Hematopoietic multipotent progenitor cell treated with erythropoietin and hydrocortisone succinate and interleukin-3 and kit ligand, for 6 days (in vitro differentiated cells): ENCODE measurements at places on chromosomes 12 and 14.

DNA sequence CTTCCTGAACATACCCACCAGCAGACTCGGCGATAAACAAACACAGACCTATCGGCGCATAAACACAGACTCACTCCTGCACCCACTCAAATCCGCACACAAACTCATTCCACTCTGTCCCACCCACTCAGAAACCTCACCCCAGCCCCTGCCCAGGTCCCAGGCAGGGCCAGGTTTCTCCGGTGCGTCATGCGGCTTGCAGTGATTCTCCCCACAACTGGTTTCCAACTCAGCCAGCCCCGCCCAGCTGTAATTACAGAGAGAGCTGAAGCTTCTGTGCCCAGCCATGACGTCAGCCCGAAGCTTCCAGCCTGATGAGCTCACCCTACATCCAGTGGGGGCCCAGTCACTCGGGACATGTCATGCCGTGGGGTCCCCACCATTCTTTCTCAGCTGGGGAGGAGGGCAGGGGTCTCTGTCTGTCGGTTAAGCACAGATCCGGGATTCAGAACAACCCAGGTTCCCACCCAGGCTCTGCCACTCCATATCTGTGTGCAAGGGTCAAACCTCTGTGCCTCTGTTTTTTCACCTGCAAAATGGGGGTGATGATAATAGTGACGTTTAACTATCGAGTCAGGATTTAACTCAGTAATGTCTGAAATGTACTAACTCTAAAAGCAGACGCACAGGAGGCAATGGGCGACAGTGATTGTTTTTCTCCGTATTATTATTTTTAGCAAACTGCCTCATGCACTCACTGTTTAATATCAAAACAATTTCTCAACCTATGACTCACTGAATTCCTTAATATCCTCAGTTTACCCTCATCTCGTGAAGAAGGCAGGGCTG lies 2.3 kb upstream of the HSPB8 start:
- DNase-seq, result no peak

GRCh38 chr12:103780093-103780440 lies 61.0 kb downstream of the NT5DC3 start:
- no peak for DNase-seq

- DNase-seq, result peak; percentile 60
Measured at GRCh38 chr14:20803223-20803622, 579 bp upstream of the RNASE1 start.

GRCh38 chr14:79724934-79725717 lies 486.2 kb downstream of the DIO2 start:
- DNase-seq, result no peak

- DNase-seq, result no peak
Measured at GRCh38 chr12:6468283-6468575, 2.2 kb downstream of the VAMP1 start.

- no peak for DNase-seq
Measured at GRCh38 chr14:98298481-98299244, 973.3 kb downstream of the BCL11B start.

- peak; percentile 85 for DNase-seq
Measured at GRCh38 chr12:101697930-101698799, 725 bp downstream of the CHPT1 start.
